ENCODE measurements at places on chromosomes 12 and 14.

DNA sequence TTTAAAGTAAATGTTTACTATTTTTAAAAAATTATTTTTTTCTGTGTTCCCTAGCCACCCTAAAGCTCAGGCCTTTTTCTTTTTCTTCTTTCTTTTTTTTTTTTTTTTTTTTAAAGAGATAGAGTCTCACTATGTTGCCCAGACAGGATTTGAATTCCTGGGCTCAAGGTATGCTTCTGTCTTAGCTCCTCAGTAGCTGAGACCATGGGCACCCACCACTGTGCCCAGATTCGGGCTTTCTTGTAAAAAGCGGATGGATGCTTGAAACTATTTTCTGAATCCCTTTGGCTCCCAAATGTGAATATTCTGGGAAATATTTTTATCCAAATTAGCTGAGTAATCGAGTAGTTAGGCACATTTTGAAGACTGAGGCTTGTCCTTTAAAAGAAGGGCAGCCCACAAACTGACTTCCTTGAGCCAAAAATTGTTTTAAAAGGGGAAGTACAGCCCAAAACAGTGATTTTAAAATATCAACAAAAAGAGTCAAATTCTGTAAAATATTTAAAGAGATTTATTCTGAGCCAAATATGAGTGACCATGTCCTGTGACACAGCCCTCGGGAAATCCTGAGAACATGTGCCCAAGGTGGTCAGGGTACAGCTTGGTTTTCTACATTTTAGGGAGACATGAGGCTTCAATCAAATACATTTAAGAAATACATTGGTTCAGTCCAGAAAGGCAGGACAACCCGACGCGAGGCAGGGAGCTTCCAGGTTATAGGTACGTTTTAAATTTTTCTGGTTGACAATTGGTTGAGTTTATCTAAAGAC is 28.8 kb upstream of the HIGD1C start:
- no peak for DNase-seq

GRCh38 chr14:34965912-34966311 is 16.9 kb upstream of the SRP54 start:
- DNase-seq = no peak

- DNase-seq = no peak
Measured at GRCh38 chr14:74922752-74923401, at the start of gene RPS6KL1. Gene RPS6KL1, minus strand, starts transcription at chr14:74923260. Its CDS starts 1,719 bp downstream, at chr14:74921541.

- DNase-seq = no peak
Measured at GRCh38 chr12:4112734-4113325, 160.7 kb upstream of the CCND2 start.

- DNase-seq = no peak
Measured at GRCh38 chr12:79071498-79071897, 206.9 kb downstream of the SYT1 start.

- DNase-seq = no peak
Measured at GRCh38 chr12:122842505-122843405, 7.5 kb downstream of the HIP1R start.
